ENCODE measurements at places on chromosomes 7 and 10.
A peak's percentile ranks its signal among the peaks of the same experiment; 100 is the strongest.

- no peak for DNase-seq
Measured at GRCh38 chr7:2807845-2808772, 36.0 kb downstream of the GNA12 start.

DNA sequence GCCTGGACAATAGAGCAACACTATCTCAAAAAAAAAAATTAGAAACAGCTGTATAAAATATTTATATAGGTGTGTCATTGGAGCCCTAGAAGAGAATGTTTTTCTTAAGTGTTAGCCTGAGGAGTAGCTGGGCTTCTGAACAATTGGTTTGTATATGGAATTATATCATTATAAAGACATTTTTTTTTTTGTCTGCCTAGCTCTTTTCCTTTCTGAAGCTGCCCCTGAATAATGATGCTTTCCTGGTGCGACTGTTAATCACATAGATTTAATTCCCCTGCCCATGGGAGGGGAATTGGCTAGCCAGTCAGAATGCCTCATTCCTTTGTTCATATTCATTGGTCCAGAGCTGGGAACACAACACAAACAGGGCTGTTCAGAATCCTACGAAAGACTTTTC, 13.9 kb upstream of the ABCC2 start:
- no peak for DNase-seq

- no peak for DNase-seq
Measured at GRCh38 chr10:102451105-102451969, at the start of gene C10orf95. TSS of gene C10orf95 (minus strand) at chr10:102451543. CDS start at chr10:102451093, 450 bp downstream.

DNA sequence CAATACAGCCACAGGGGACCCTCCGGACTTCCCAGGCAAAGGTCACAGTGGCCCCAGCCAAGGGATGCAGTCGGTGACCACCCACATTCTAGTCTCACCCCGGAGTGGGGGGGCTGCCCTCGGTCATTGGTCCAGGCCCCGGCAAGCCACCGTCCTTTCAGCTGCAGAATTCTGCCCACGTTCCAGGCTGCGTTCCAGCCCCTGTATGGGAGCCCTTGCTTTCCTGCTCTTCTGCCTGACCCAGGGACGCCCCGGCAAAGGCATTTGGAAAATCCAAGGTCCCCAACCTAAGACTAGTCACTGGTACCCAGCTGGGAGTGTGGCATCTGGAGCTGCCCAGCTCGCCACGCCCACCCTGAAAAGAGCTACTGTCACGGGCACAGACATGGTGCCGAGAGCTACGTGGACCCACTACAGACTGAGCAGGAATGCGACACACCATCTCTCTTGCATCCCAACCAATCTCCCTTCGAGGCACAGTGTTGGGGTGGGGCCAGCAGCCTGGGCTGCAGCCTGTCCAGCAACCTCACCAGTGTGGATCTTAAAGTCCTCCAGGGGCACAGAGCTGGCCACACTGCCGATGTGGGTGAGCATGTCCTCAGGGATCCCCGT, 18.6 kb downstream of the OGDHL start:
- no peak for DNase-seq

GRCh38 chr7:70681469-70682350, 450.2 kb upstream of the GALNT17 start:
- no peak for DNase-seq

- DNase-seq = peak; percentile 31
Measured at GRCh38 chr7:110839866-110840265, 251.1 kb upstream of the LRRN3 start.

DNA sequence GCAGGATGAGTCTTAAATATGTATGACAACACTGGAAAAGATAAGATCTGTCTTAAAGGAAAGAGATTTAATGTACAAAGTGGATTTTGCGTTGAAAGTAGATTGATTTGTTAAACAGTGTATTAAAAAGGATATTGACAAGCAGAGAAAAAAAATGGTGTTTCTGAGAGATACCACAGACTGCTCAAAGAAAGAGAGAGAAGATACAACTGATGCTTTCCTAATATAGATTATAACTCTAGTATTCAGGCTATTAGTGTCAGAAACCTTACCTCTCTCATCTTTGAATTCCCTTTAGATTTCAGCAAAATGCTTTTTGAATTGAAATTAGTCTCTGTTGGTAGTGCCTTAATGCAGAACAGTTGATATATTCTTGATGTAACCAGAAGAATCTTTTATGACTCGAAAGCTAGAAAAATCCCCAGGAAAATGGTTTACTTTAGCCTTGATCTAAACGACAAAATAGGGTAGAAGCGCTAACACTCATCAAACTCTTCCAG, 550.7 kb downstream of the INHBA start:
- DNase-seq = no peak

- no peak for DNase-seq
Measured at GRCh38 chr7:110095372-110096052, 995.4 kb upstream of the LRRN3 start.

- no peak for DNase-seq
Measured at GRCh38 chr10:87585565-87586514, 73.8 kb upstream of the PAPSS2 start.

DNA sequence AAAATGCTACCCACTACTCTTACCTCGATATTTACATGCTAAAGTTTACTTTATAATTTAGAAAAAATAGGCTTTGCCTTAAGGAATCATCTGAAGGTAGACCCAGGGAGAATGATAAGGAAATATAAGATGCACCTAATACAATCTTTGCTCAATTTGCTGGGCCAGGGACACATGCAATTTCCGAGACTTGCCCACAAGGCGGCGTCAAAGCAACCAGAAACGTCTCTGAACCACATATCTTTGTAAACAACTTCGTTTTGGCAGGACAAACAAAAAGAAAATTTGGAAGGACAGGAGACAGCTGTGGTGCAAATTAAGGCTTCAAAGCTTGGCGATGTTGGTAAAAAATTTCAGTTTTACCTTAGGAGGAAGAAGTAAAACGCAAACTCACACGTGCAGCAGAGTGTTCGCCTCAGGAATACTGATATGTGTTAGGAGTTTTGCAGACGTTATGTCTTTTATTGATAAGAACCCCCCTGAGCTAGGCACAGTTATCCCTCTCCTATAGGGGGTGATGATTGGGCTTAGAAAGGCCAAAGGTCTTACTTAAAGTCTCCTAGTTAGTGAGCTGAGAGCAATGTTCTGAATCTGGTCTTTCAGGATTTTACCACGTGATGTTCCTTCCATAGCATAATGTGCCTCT, 134.3 kb downstream of the PRKCQ start:
- DNase-seq = no peak

DNA sequence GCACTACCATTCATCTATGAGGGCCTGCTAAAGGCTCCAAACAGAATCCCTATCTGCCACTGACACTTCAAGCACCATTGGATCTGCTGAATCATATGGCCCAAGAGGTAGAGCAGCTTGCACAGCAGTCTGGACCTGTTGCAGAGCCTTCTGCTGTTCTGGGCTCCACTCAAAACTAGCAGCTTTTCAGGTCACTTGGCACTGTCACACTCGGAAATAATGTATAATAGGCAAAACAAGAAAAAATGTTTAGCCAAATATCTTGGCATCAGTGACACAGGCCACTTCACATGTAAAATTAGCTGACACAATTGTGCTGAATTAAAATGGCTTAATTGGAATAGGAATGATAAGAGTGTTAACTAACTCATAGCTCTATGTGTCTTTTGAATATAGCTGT, 1182.9 kb upstream of the LRRTM3 start:
- no peak for DNase-seq

All from NCI-H187 (cell line).